Activated CD4-positive, alpha-beta memory T cell treated with anti-CD3 and anti-CD28 coated beads, Interleukin-2, amount 10 ng/mL, durations not matched to agents 7 days and 5 days (primary cell): ENCODE measurements at places on chromosomes 16 and 17. TPM values are rescaled to one million over a fixed set of nuclear protein-coding genes. Genes with fewer than 3 reads are reported as not detected.

- peak; percentile 67 for DNase-seq
These were observed 6.9 kb downstream of the PHOSPHO1 start for GRCh38 chr17:49223517-49224197.

DNA sequence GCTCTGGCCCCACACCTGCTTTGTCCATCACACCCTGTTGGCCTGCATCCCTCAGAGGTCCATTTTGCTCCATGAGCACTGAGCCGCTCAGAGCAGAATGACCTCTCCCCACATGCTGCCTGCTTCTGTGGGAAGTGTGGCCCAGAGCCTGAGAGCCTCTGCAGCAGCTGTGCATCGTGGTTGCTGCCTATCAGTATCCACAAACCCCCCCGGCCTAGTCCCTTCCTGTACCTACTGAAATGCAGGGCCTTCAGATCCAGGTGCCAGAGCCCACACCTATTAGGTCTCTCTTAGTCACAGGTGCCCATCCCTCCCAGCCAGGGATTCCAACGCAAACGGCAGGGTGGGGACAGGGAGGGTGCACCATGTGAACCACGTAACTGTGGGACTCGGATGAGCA is 16.6 kb upstream of the TRPV3 start:
- no peak for DNase-seq

DNA sequence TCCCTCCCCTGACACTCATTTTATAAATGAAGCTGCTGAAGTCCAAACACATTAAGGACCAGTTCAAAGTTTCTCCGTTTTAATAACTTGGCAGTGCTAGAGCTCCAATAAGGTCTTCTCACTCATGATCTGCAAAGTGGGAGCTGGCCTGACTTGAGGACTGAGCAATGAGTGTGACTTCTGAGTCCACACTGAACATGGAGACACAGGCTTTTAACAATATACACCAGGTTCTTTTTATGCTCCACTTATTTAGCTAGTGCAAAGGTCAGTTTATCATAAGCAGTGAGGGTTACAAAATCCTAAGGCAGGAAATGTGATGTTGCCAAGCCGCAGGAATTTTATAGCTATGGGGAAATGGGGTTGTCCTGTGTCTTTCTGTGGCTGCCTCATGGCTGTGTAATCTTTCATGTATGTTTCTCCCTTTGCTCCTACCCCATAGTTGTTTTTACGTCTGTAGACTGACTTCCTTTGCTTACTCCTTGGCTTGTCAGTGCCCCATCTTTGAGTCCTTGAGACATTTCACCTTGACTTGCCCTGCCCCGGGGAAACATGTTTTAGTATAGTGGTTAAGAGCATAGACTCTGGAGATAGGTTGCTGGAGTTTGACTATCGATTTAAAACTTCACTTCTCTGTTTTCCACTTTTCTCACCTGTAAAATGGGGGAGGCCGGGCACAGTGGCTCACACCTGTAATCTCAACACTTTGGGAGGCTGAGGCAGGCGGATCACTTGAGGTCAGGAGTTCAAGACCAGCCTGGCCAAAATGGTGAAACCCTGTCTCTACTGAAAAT is 12.2 kb upstream of the MMD start:
- DNase-seq: no peak

DNA sequence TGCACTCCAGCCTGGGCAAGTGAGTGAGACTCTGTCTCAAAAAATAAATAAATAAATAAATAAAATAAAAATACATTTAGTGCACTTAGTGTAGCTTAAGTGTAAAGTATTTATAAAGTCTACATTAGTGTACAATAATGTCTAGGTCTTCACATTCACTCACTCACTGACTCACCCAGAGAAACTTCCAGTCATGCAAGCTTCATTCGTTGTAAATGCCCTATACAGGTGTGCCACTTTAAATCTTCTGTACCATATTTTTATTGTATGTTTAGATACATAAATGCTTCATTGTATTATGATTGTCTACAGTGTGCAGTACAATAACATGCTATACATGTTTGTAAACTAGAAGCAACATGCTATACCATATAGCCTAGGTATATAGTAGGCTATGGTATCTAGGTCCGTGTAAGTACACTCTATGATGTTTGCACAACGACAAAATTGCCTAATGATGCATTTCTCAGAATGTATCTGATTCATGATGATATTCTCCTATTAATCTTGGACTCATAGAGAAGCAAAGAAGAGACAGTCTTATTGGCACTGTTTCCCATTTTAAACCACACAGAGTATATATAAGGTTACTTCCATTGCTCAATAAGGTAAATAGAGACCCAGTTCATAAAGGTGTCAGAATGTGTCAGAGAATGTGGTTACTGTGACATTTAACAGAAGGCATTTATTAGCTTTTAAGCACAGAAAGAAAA is 1314.9 kb downstream of the CDH11 start:
- no peak for DNase-seq

GRCh38 chr17:9272501-9273200 is 251.3 kb downstream of the NTN1 start:
- no peak for DNase-seq

DNA sequence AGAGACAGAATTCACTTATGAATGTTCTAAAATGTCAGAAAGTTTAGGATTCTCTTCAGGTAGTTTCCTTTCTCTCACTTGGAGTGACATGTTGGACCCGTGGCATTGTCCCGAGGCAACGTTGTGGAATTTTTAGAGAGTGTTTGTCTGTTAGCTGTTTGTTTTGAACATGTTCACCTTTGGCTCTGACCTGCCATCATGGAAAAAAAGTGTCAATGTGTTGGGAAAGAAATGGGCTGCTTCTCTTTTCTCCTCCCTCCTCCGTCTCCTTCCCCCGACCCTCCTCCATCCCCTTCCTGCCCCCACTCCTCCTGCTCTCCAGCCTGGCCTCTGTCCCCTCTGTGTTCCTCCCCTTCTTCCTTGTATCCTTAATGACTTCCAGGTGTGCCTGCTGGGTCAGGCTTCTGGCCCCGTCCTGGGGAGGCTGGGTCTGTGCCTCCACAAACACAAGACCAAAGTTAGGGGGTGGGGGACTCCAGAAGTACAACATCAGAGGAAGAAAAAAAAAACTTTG is 463.1 kb downstream of the MAF start:
- no peak for DNase-seq

GRCh38 chr17:46950342-46950996 is 27.5 kb downstream of the GOSR2 start:
- DNase-seq: no peak

DNA sequence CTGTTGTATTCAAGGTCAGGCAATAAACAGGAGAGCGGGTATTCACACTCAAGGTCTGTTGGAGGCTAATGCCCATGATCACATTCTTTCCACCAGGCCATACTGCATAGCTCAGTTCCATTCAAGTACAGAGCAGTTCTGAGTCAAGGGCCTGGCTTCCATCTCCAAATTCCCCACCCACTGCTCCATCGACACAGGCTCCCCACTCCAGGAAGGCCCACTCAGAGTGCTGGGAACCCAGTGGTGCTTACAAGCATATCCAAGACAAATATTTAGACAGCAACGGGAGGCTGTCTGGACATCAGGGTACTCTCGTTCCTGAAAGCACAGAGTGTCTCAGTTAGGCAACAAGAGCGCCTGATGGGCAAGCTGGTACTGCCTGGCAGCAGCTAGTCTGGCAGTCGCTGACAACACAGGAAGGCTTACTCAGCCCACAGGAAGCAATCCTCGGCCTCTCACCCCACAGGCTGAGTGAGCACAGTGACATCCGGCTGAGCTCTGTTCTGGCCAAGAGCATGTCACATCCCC is 40.9 kb downstream of the RFFL start:
- peak; percentile 86 for DNase-seq

DNA sequence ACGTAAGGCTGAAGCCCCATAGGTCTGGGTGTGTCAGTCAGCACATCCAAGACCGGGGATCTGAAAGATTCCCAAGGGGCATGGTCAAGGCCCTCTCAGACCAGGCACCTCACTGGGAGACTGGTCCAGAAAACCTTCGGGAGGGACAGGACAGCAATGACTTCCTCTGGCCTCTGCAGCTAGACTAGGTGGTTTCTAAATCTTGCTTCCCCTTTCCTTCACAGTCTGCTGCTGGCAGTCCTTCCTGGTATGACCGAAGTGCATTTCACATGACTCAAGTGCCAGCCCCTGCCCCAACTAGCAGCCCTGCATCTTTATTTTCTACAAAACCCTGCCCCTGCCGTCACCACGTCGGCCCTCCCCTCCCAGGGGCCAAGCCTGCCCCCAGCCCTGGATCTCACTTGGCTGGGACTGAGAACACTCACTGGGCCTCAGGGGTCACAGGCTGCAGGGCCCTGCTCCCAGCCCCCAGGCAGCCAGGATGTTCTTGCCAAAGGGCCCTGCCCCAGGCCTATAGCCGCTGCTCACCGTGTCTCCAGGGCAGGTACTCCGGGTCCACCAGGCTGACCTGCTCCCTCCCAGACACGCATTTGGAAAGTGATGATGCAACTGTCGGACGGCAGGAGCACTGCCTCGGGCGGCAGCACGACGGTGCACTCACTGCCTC is 18.3 kb downstream of the POLR3K start:
- no peak for DNase-seq

DNA sequence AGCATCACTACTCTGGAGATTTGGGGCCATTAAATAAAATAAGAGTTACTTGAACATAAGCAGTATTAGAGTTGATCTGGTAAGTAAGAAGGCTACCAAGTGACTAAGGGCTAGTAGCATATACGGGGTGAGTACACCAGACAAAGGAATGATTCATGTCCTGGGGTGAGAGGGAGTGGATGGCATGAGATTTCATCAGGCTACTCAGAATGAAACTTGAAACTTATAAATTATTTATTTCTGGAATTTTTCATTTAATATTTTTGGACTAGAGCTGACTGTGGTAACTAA is 2.3 kb downstream of the SLFN5 start:
- DNase-seq: no peak

- DNase-seq: no peak
These were observed 39.7 kb downstream of the ARHGAP17 start for GRCh38 chr16:24975428-24975889.

- DNase-seq: no peak
These were observed 39.2 kb downstream of the GNA13 start for GRCh38 chr17:65017207-65017774.

GRCh38 chr16:69204172-69204571 is 17.2 kb downstream of the SNTB2 start:
- no peak for DNase-seq

- no peak for DNase-seq
These were observed 37.9 kb upstream of the ABCA8 start for GRCh38 chr17:68993112-68993511.

GRCh38 chr17:68034452-68034776 is 1.1 kb upstream of the KPNA2 start:
- no peak for DNase-seq

GRCh38 chr17:61467416-61468262 is 15.4 kb downstream of the TBX4 start:
- DNase-seq: no peak

- DNase-seq: no peak
These were observed 23.4 kb downstream of the SMIM36 start for GRCh38 chr17:55487695-55488432.

GRCh38 chr17:82314012-82314726 is 3.2 kb downstream of the CD7 start:
- DNase-seq: no peak

DNA sequence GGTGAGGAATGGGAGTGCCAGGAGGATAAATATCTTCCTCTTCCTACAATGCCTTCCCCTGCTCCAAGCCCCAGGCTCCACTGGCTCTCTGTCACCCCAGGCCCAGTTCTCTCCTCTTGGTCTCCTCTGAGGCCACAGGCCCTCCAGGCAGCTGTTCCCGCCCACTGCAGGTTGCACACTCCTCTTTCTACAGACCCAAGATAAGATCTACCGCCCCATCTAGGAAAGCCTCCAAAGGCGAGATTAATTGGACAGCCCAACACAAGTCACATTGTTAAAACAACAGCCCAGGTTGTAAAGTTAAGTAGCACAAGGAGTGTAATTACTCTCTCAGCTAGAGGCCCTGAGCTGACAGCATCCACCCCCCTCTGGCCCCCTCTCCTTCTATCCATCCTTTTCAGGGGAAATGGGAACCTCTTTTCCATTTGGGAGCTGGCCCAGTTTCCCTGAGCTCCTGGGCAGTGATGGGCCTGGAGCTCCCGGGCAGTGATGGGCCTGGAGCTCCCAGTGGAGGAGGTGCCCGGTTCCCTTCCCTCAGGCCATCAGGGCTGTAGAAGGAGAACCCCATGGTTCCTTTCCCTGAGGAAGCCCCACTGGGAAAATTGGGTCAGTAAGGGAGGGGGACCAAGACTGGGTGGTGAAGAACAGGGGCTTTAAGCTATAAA is 7.3 kb downstream of the DLX4 start:
- DNase-seq: no peak

DNA sequence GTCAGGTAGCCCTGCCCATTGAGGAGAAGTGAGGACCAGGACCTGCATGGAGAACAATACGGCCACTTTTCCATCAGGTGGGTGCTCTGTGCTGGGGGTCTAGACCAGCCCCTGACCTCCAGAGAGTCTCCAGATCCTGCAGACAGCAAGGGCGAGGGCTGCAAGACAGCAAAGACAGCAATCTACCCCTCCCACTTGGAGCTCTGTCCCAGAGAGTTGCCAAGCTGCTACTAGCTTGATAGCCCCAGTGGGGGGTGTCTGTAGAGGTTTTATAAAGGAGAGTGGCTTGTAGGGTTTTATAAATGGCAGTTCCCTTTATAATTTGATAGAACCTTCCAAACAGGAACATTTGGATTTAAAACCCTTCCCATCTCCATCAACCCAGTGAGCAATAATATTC is 16.7 kb upstream of the SLFN11 start:
- DNase-seq: no peak

GRCh38 chr16:65739518-65739917 is 617.7 kb upstream of the CDH11 start:
- DNase-seq: no peak

Gene EVI2A
- 109 TPM for total RNA-seq

Gene TPPP3
- not detected for total RNA-seq

Gene NGFR
- 0.58 TPM for total RNA-seq

Gene MT3
- 1.8 TPM for total RNA-seq

Gene AATF
- total RNA-seq: 76.7 TPM

Gene KRT13
- total RNA-seq: not detected

Gene CES3
- total RNA-seq: 6.1 TPM

Gene SEPTIN1
- total RNA-seq: 343 TPM

Gene EPN3
- not detected for total RNA-seq

Gene CCL4L2
- 3.6 TPM for total RNA-seq

Gene TBX21
- total RNA-seq: 61.1 TPM

Gene TMEM97
- total RNA-seq: 26.6 TPM

Gene PDF
- total RNA-seq: 9.7 TPM

Gene PSKH1
- 19.0 TPM for total RNA-seq

Gene TIGD7
- total RNA-seq: 7.6 TPM
